Activated naive CD4-positive, alpha-beta T cell treated with anti-CD3 and anti-CD28 coated beads, Interleukin-2, amount 50 U/mL, for 72 hours (primary cell): ENCODE measurements at places on chromosomes 7 and 10.

DNA sequence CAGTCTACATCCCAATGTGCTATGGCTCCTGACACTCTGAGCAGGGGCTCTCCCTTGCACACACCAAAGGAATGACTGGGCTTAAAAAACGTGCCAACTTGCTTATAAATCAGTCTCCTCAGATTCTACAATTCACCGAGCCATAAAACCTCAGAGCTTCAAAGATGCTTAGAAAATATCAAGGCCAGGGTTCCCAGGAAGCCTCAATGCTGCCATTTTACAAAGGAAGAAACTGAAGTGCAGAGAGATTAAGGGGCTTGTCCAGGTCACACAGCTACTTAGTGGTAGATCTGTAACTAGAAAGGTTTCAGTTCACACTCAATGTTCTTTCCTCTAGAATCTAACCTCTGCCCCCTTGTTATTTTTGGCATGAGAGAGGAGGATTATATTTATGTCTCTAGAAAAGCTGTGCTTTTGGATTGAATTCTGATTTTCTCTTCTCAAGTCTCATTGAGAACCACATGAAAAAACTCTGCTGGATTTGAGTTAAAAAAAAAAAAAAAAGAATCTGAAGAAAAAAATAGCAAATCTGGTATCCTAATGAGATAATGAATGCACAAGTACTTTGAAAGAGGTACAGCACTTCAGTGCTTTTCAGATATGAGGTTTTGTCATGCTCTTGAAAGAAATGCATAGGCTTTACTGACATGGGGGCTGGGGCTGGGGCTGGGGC is 22.3 kb upstream of the TSPAN33 start:
- no peak for DNase-seq

DNA sequence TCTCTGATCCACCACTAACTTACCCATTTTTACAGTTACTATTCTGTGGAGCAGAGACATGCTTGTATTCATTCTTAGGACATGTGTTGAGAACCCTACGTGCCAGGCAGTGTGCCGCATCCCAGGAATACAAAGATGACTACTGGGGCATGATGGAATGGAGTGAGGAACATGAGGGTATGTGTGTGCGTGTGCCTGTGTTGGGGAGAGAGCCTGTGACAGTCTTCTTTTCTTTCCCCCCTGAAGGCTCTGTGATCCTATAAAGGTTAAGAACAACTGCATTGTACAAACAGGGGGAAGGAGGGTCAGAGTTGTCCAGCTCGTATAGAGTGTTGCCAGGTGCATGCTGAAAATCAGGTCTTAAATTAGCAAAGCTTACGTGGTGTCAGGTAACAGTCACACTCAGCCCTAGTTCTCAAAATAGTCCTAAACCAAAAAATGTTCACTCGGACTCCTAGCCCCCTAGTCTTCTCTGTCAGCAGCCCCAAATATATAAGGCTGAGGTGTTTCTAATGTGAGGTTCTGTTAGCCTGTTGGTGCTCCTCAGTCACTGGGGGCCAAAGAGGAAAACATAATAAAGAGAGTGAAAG is 161.9 kb downstream of the CELF2 start:
- no peak for DNase-seq

GRCh38 chr7:38424750-38425463 is 151.5 kb upstream of the TARP start:
- DNase-seq = no peak

DNA sequence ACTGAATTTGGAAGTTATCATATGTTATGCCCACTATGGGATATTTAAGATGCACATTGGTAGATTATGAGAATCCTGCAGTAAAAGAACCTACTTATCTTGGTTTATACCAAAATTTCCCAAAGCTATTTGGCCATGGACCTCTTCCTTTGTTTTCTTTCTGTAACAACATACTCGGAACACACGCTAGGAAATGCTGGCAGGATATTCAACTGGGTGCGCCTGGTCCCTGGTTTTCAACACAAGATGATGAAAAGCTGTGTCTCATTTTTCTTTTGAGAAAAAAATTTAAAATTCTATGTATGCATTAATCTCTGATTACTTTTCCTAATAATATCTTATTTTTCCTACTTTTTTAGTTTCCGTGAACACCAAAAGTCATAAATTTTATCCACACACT is 128.5 kb upstream of the NRP1 start:
- DNase-seq = no peak
